IPS DF 6.9 (cell line): ENCODE measurements at places on chromosomes 16 and 17.
A peak's percentile ranks its signal among the peaks of the same experiment; 100 is the strongest.

GRCh38 chr16:68802190-68802589 lies 41.1 kb upstream of the TANGO6 start:
- no peaks in the 10 kb centered on the region for H3K27me3 ChIP-seq
- H3K36me3 ChIP-seq = peaks cover 11% of the 10 kb centered on the region; the same call in 1 of the 2 replicates
- no peak overlapping the region for H3K27ac ChIP-seq
- no peak for DNase-seq
- H3K4me1 ChIP-seq = peaks cover 4% of the 10 kb centered on the region; the same call in 1 of the 2 replicates

- peak; percentile 73 for DNase-seq
- H3K36me3 ChIP-seq = peaks cover 9% of the 10 kb centered on the region
- H3K27me3 ChIP-seq = no peaks in the 10 kb centered on the region
- peak within 1 kb of the TSS; percentile 88 for H3K4me3 ChIP-seq
- H3K4me1 ChIP-seq = no peaks in the 10 kb centered on the region
These were observed at the start of gene RSL1D1 for GRCh38 chr16:11851294-11852091. Gene RSL1D1, minus strand, starts transcription at chr16:11851542. Its CDS starts 30 bp downstream, at chr16:11851512.

DNA sequence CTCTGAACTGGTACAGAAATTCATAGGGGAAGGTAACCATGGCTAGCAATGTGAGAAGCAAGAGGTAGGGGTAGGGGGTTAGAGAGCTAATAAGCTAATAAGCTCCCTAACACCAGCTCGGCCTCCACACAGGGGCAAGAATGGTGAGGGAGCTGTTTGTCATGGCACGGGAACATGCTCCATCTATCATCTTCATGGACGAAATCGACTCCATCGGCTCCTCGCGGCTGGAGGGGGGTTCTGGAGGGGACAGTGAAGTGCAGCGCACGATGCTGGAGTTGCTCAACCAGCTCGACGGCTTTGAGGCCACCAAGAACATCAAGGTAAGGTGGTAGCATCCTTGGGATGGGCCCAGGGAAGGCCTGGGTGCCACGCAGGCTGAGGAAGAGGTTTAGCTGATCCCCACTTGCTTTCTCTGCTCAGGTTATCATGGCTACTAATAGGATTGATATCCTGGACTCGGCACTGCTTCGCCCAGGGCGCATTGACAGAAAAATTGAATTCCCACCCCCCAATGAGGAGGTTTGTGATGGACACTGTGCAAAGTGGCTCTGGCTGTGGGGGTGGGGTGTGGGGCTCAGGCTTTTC lies 3.5 kb upstream of the FTSJ3 start:
- no peaks in the 10 kb centered on the region for H3K4me1 ChIP-seq
- no peak overlapping the region for H3K27ac ChIP-seq
- H3K36me3 ChIP-seq = peaks cover 50% of the 10 kb centered on the region
- no peaks in the 10 kb centered on the region for H3K27me3 ChIP-seq
- DNase-seq = no peak

- no peak overlapping the region for H3K4me3 ChIP-seq
- H3K4me1 ChIP-seq = peaks cover 3% of the 10 kb centered on the region; the same call in 1 of the 2 replicates
These were observed 12.2 kb downstream of the USB1 start for GRCh38 chr16:58013201-58013956.

- H3K4me3 ChIP-seq = no peak overlapping the region
- no peaks in the 10 kb centered on the region for H3K4me1 ChIP-seq
- no peak for DNase-seq
- H3K36me3 ChIP-seq = no peaks in the 10 kb centered on the region
- no peaks in the 10 kb centered on the region for H3K27me3 ChIP-seq
These were observed 8.7 kb downstream of the ITGAX start for GRCh38 chr16:31363721-31364120.

GRCh38 chr16:5442054-5442453 lies 344.5 kb upstream of the EEF2KMT start:
- no peaks in the 10 kb centered on the region for H3K27me3 ChIP-seq
- peaks cover 2% of the 10 kb centered on the region; the same call in 1 of the 2 replicates for H3K4me1 ChIP-seq
- no peak overlapping the region for H3K4me3 ChIP-seq
- DNase-seq = no peak

- H3K4me1 ChIP-seq = peaks cover 13% of the 10 kb centered on the region
- no peak for DNase-seq
- H3K4me3 ChIP-seq = no peak overlapping the region
- peaks cover 61% of the 10 kb centered on the region for H3K27me3 ChIP-seq
These were observed 2.3 kb upstream of the CBX4 start for GRCh38 chr17:79841369-79842135.

DNA sequence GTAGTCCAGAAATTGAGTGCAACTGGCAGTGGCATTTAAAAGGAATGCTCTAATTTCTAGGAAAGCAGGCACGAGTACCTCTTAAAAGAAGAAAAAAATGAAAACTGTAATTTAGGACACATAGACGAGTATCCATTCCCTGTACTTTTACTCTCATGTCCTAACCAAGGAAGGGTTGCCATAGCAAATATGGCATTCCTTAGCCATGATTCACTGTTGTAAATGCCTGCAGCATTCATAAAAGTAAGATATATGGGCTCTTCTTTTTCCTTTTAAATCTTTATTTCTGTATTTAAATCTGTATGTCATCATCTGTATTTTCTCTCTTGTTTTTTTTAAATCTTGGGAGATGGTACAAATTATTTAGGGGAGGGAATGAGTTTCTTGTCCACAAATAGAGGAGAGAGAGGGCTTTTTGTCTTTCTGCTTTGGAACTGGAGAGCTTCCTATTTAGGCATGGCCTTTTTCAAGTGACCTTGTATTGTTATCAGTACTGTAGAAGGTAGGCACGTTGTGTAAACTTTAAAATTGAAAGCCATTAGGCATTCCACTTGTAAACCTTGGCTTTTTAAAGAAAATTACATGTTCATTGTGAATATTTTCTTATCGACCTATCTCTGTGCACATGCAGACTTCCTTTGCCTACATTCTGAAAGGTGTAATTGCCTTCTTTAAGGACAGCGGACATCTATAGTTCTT lies 50.0 kb downstream of the TENT4B start:
- no peak overlapping the region for H3K27ac ChIP-seq
- no peak for DNase-seq
- no peaks in the 10 kb centered on the region for H3K4me1 ChIP-seq

- H3K27me3 ChIP-seq = no peaks in the 10 kb centered on the region
- no peaks in the 10 kb centered on the region; the same call in 1 of the 2 replicates for H3K4me1 ChIP-seq
- DNase-seq = no peak
- H3K36me3 ChIP-seq = no peaks in the 10 kb centered on the region
- no peak overlapping the region for H3K4me3 ChIP-seq
These were observed 202.8 kb upstream of the FOXF1 start for GRCh38 chr16:86307514-86307903.

DNA sequence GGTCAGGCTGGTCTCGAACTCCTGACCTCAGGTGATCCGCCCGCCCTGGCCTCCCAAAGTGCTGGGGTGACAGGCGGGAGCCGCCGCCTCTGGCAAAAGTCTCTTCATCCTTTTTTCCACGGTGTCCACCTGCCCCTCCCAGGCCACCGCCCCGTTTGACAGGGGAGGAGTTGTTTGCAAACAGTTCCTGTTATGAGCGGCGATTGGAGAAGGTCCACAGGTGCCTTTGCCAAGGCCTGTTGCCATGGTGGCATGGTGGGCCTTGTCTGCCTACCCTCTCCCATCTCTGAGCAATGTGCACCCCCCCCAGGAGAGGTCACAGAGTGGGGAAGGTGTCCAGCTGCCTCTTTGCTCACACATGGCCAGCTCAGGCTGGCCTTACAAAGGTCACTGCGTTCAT lies 16.0 kb upstream of the RAP1GAP2 start:
- no peaks in the 10 kb centered on the region for H3K36me3 ChIP-seq
- H3K27ac ChIP-seq = no peak overlapping the region
- no peaks in the 10 kb centered on the region for H3K4me1 ChIP-seq
- H3K4me3 ChIP-seq = no peak overlapping the region
- H3K27me3 ChIP-seq = no peaks in the 10 kb centered on the region
- no peak for DNase-seq

DNA sequence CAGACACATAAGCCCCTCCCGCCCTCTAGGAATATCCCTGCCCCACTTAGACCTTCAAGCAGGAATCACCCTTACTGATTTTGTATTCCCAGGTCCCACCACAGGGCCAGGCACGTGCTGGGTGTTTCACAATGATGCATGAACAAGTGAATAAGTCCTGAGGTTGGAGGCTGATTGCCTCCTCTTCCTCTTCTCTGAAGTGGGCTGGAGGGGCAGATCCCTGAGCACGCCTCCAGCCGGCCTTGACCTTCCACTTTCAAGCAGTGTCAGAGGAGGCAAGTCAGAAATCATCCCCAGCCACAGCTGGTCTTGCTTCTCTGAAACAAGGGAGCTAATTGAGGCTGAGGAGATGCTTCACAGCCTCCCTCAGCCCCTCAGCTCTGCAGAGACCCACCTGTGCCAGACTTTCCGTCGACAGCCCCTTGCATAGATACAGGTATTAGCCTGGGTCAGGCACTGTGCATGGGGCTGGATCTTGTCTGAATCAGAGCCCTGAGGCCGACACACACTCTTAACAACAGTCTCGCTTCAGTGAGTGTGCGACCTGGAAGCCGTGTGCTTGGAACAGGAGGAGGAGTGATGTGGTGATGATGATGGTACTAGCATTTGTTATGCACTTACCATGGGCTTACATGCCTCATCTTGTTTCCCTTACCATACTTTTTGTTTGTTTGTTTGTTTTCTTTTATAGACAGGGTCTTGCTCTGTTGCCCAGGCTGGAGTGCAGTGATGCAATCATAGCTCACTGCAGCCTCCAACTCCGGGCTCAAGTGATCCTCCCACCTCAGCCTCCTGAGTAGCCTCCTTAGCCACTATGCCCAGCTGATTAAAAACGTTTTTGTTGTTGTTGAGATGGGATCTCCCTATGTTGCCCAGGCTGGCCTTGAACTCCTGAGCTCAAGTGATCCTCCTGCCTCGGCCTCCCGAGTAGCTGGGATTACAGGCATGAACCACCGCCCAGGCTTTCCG lies 15.0 kb downstream of the MRM1 start:
- no peak overlapping the region for H3K4me3 ChIP-seq
- no peak overlapping the region for H3K27ac ChIP-seq
- H3K27me3 ChIP-seq = no peaks in the 10 kb centered on the region
- no peaks in the 10 kb centered on the region for H3K36me3 ChIP-seq
- peaks cover 2% of the 10 kb centered on the region for H3K4me1 ChIP-seq

GRCh38 chr17:42538482-42538881 lies 2.4 kb downstream of the NAGLU start:
- peaks cover 7% of the 10 kb centered on the region for H3K4me1 ChIP-seq
- no peak for DNase-seq
- peaks cover 10% of the 10 kb centered on the region for H3K36me3 ChIP-seq
- H3K4me3 ChIP-seq = no peak overlapping the region
- H3K27ac ChIP-seq = no peak overlapping the region

DNA sequence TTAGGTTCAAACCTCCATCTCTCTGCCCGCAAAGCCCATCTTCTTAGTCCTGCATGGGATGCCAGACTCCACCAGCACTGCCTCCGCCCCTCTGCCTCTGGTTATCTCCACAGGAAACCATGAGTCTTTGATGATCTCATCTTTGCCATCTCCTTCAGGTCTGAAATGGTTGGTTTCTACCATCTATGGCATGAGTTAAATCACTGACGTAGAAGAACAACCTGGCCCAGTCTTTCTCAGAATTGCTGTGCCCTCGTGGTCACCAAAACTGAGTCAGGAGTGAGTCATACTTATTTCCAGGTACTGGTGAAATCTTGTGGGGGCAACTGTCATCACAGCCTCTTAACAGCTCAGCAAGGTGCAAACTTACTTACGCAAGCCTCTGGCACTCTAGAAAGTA lies 468.7 kb upstream of the C16orf82 start:
- no peak overlapping the region for H3K27ac ChIP-seq
- H3K36me3 ChIP-seq = no peaks in the 10 kb centered on the region
- no peak overlapping the region for H3K4me3 ChIP-seq
- no peak for DNase-seq

DNA sequence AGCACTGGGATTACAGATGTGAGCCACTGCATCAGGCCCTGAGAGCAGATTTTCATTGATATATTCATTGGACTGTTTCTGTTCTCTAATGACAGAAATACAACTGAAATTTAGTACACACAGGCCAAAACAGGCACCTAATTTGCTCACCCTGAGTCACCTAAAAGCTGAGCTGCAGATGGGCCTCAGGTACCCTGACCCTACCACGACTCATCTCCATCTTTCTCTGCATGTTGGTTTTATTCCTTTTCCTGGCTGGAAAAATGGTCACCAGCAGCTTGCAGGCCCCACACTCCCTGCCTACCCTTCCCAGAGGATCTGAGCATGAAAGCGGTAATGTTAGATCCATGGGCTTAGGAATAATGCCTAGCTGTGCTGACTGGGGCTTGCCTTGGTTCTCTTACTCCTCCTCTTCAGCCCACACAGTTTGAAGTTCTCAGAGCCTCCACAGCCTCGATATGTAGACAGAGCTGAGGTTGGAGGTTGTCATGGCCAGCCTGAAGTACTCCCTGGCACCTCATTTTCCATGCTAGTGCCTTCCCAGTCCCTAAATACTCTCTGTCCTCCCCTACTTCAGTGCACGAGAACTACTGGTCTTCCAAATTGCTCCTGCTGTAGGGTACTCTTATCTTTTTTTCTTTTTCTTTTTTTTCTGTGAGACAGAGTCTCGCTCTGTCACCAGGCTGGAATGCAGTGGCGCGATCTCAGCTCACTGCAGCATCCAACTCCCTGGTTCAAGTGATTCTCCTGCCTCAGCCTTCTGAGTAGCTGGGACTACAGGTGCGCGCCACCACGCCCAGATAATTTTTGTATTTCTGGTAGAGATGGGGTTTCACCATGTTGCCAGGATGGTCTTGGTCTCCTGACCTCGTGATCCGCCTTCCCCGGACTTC lies 51.1 kb downstream of the CENPV start:
- no peaks in the 10 kb centered on the region for H3K27me3 ChIP-seq
- no peak for DNase-seq
- H3K36me3 ChIP-seq = no peaks in the 10 kb centered on the region
- H3K27ac ChIP-seq = no peak overlapping the region
